Activated CD4-positive, CD25-positive, alpha-beta regulatory T cell treated with anti-CD3 and anti-CD28 coated beads, Interleukin-2, amount 50 U/mL, for 24 hours (primary cell): ENCODE measurements at places on chromosomes 12 and 14.

GRCh38 chr14:20198991-20199390, 8.3 kb downstream of the OR11G2 start:
- ATAC-seq = no peak

- no peak for ATAC-seq
Measured at GRCh38 chr12:31558521-31558920, 32.4 kb downstream of the DENND5B start.

- no peak for ATAC-seq
Measured at GRCh38 chr14:31992011-31992447, 85.1 kb upstream of the ARHGAP5 start.

GRCh38 chr12:623865-624372, 39.3 kb downstream of the NINJ2 start:
- ATAC-seq = no peak

GRCh38 chr14:83207550-83207949, 1673.9 kb upstream of the SEL1L start:
- ATAC-seq = no peak

- ATAC-seq = no peak
Measured at GRCh38 chr12:54012631-54013409, 4.0 kb downstream of the HOXC8 start.

DNA sequence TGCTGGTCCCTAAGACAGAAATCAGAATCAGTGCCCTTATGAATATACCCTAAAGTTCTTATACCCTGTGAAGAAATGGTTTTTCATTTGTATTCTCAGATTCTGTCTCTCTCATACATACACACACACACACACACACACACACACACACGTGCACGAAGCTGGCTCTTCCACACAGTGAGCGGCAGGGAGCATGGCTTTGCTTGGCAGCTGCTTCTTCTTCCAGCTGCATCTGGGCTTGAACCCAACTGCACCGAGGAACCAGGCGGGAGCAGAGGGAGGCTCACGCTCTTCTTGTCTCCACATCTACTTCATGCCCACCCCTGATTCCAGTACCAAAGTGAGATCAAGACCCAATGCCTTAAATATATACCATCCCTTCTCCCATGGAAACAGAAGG, 19.4 kb downstream of the GRIN2B start:
- ATAC-seq = no peak

- ATAC-seq = no peak
Measured at GRCh38 chr12:57724936-57725740, 13.4 kb downstream of the AGAP2 start.

DNA sequence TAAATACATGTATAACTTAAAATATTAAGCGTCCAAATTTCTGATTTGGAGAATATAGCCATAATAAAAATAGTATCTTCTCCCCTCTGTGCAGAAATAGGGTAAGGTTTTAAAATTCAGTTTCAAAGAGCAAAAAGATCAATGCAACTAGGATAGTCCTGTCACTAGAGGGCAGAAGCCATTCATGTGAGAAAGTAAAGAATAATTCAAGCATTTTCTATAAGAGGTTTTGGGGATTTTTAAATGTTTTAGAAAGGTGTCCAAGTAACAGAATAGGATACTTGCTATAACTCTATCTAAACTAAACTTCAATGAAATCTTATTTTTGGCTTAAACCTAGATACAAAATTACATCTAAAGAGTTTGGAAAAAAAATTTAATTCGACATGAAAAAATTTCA, 50.3 kb downstream of the ADAMTS20 start:
- no peak for ATAC-seq

DNA sequence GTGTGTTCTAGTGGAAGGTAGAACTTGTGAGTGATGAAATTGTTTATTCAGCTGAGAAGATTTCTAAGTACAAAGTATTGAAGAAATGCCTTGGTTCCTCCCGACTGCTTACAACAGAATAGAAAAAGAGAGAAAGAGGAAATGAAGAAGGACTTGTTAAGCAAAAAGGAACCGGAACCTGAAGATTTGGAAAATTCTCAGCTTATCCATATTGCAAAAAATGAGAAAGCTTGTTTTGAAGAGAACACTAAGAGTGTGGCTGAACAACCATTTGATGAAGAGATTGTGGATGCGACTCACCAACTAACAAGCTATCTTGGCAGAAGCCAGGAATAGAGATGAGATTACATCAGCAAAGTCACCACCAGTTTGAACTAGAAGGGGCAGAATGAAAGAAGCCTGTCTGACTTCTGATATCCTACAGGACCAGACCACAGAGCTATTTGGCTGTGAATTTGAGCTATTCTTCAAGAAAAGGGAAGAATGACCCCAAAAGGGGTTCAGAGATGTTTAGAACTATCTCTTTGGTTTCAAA, 15.1 kb downstream of the NDUFA9 start:
- no peak for ATAC-seq

- ATAC-seq = no peak
Measured at GRCh38 chr12:482061-482460, 22.3 kb downstream of the B4GALNT3 start.

GRCh38 chr12:39795481-39795880, 175.9 kb upstream of the ABCD2 start:
- no peak for ATAC-seq

DNA sequence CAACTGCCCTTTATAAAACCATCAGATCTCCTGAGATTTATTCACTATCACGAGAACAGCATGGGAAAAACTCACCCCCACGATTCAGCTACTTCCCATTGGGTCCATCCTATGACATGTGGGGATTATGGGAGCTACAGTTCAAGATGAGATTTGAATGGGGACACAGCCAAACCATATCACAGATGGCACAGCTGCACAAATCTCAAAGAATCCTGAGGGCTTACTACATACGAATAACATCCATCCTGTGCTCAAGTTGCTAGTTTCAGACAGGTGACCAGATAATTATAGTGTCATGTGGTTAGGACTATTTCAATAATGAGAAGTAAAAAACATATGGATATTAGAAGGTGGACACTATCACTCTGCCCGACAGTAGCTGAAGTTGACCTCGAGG, 211.2 kb downstream of the NUAK1 start:
- no peak for ATAC-seq

GRCh38 chr12:6363330-6364043, 11.9 kb downstream of the SCNN1A start:
- peak; percentile 84 for ATAC-seq

DNA sequence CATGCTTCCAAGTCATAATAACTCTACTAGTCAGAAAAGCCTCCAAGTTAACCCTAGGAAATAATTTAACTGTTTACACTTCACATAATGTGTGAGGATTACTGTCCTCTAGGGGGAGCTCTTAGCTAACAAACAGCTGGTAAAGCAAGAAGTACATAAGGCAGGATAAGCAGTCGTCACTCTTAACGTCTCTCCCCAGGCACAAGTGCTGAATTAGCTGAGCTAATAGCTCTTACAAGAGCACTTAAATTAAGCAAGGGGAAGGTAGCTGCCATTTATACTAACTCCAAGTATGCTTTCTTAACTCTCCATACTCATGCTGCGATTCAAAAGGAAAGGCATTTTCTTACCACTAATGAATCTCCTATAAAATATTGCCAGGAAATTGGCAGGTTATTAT, 79.3 kb upstream of the TSPAN11 start:
- peak; percentile 41 for ATAC-seq

DNA sequence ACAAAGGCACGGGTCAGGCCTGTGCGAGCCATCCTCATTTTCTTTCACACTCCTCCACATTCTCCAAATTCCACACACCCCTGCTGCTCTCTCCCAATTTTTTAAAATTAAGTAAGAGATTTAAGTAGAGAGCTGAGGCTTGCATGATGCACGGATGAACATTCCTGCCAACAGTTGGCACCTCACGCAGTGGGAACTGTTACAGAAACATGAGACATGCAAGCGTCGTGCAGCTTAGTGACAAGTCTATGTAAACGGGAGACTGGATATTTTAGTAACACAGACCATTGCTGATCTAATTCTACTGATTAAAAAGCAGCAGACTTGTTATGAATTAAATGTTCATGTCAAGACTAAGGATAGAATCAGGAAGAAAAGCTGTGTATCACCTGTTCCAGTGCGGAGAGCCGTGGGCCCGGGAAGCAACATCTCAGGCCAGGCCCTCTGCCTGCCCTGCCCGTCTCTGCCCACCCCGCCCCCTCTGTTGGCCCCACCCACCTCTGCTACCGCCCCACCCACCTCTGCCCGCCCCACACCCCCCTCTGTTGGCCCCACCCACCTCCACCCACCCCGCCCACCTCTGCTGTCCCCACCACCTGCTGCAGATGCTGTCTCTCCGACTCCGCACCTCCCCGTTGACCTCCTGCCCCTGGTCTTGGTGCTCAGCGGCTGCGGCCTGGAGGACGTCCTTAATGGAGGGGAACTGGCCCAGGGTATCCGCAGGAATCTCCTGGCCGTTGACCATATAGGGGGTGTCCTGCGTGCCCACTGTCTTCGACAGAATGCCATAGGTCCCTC, 21.2 kb downstream of the GOLGA3 start:
- no peak for ATAC-seq

DNA sequence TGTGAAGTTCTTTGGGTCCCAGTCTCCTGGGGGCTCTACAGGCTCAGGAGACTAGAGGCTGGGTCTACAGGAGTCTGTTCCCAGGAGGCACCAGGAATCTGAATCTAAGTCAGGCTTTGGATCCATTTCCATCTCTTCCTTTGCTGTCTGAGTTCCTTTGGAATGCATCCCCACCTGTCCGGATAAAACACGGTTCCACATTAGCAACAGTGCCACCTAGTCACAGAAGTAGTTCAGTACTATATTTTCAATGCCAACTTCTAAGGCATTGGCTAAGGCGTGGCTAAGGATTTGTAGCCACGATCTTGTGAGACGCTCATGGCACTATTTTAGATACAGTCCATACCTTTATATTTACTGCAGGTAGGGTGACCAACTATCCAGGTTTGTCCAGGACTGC, 15.1 kb downstream of the ZC2HC1C start:
- ATAC-seq = no peak

DNA sequence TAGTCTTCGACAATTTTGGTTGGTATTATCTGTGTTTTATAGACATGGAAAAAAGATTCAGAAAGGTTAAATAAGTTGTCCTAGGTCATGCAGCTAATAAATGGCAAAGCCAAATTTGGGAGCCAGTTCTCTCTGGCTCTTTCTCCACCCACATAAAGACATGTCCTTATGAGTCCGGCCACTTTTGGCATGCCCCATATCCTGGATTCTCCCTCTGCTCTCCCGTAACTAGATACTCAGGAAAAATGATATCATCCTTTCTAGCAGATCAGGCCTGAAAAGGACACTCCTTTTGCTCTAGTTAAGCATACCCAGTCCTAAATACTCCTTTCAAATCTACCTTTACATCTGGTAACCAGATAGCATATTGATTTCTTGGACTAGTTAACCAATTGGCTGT, 64.4 kb downstream of the TTLL5 start:
- ATAC-seq = no peak

- ATAC-seq = no peak
Measured at GRCh38 chr12:110627500-110628195, 13.7 kb downstream of the TCTN1 start.

- ATAC-seq = no peak
Measured at GRCh38 chr12:11158885-11159444, 12.0 kb upstream of the SMIM10L1 start.

GRCh38 chr14:53062856-53063255, 90.3 kb downstream of the DDHD1 start:
- no peak for ATAC-seq

DNA sequence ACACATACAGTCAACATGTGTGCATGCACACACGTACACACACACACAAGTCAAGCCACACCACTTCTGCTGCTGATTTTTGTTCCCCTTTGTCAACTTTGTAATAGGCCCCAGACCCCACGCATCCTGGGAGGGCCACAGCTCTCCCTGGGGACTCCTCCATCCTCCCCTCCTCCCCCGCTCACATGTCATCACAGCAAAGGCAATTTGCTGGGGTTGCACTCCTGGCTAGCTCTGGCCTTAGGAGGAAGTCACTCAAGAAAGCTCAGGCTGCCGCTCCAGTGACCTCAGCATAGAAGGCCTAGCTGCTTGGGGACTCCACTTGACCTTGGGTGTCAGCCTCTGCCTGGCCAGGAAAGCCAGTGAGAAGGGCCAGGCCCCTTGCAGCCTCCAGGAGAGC, 27.2 kb downstream of the NGB start:
- ATAC-seq = no peak

DNA sequence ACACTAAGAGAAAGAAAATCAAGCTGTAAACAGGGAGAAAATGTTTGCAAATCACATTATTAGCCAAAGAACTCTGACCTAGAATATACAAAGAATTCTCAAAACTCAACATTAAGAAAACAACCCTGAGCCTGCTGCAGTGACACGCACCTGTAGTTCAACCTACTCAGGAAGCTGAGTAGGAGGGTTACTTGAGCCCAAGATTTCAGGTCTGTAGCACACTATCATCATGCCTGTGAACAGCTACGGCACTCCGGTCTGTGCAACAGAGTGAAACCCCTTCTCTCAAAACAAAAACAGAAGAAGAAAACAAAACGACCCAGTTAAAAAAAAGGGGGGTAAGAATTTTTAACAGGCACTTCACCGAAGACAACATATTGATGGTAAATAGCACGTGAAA, 20.8 kb downstream of the SAV1 start:
- ATAC-seq = no peak

GRCh38 chr12:18068355-18068754, 21.6 kb downstream of the RERGL start:
- ATAC-seq = no peak

DNA sequence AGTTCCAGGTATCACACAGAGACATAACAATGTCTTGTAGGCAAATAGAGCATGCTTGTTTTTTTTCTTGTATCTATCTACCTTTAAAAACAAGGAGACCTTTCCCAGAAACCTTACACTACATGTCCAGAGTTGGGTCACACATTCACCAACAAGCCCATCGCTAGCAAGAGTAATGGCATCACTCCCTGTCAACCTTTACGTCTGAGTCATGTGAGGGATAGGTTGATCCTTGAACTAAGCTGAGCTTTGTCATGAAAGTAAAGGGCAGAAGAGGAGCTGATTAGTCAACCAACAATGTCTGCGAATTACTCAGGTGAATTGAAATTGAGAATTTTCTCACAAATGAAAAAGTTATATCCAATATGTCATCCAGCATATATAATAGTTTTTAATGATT, 219.4 kb downstream of the CNTN1 start:
- no peak for ATAC-seq
